ENCODE measurements at places on chromosomes 5 and 9. TPM values are rescaled to one million over a fixed set of nuclear protein-coding genes. Genes with fewer than 3 reads are reported as not detected.

The CIZ1 gene
- total RNA-seq: 226 TPM

- no peak overlapping the region for H3K27ac ChIP-seq
- no peak overlapping the region for H3K4me3 ChIP-seq
- no peaks in the 10 kb centered on the region for H3K4me1 ChIP-seq
- DNase-seq: no peak
Measured at GRCh38 chr9:31210978-31211570, 1173.4 kb upstream of the ACO1 start.

DNA sequence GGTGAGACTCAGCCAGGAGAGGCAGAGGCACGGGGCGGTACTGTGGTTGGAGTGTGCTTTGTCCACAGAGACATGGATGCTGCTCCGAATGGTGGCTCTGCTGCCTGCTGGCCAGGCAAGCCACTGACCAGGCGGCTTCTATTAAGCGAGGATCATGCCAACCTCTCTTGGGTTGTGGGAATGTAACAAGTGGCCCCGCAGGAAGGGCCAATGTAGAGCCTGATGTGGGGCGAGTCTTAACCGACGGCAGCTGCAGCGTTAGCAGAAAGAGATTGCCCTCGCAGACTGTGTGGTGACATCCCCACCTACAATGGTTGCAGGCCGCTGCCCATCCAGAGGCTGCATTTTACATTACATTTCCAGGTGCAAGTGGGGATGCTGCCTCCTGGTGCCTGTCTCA is 46.6 kb upstream of the SLC25A51 start:
- DNase-seq: no peak
- no peaks in the 10 kb centered on the region for H3K36me3 ChIP-seq
- H3K4me1 ChIP-seq: peaks cover 5% of the 10 kb centered on the region
- H3K4me3 ChIP-seq: no peak overlapping the region
- H3K27ac ChIP-seq: no peak overlapping the region

DNA sequence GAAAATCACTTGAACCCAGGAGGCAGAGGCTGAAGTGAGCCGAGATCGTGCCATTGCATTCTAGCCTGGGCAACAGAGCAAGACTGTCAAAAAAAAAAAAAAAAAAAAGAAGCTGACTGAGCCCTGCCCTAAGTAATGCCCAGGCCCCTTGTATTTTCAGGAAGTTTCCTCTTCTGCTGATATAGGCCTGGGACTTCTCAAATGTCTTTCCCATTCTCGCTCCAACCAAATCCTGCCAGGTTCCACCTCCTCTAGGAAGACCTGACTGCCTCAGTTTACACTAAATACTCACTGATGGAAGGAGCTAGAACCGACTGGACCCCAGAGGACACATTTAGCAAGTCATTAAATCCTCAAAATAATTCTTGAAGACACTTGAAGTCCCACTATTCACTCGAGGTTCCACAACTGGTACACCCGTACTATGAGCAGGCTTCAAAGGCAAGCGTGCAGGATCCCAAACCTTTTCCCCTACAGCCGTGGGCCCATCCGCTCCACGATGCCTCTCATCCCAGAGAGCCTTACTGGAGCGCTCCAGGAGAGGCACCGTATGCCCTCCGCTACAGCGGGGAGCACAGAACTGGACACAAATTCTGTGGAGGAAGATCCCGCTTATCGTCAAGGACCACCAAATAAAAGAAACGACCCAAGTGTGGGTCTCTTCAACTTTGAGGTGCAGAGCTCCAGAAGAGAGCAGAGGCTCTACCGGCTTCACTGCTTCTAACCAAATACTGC is 676 bp downstream of the NOL6 start:
- peak overlapping the region; percentile 96 for H3K27ac ChIP-seq
- H3K4me3 ChIP-seq: peak overlapping the region; percentile 100
- peaks cover 10% of the 10 kb centered on the region for H3K36me3 ChIP-seq

- DNase-seq: no peak
- no peaks in the 10 kb centered on the region for H3K36me3 ChIP-seq
- no peaks in the 10 kb centered on the region for H3K27me3 ChIP-seq
- no peak overlapping the region for H3K27ac ChIP-seq
- no peak overlapping the region for H3K4me3 ChIP-seq
Measured at GRCh38 chr5:142178651-142179050, 70.1 kb downstream of the NDFIP1 start.

DNA sequence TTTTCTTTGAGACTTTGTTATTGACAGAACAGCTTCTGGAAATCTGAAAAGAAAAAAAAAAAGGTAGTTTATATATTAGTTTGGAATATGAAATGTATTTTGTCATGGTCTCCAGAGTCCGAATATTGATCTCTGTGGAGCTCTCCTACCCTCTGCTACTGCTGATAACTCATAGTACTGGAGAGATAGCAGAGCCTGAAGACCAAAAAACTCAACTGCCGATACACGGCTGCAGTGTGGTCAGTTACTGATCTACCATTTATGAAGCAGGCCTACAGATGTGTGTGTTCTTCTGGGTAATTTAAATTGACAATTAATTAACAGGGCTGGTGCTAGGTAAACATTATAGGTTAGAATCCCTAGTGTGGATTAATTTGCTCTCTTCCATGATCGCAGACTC is 3.8 kb upstream of the FAM120A start:
- peaks cover 23% of the 10 kb centered on the region for H3K4me1 ChIP-seq
- H3K27me3 ChIP-seq: no peaks in the 10 kb centered on the region
- H3K27ac ChIP-seq: no peak overlapping the region
- peak overlapping the region; percentile 44 for H3K4me3 ChIP-seq

- no peaks in the 10 kb centered on the region for H3K36me3 ChIP-seq
- DNase-seq: no peak
- no peak overlapping the region for H3K4me3 ChIP-seq
- peaks cover 3% of the 10 kb centered on the region for H3K4me1 ChIP-seq
- H3K27me3 ChIP-seq: peaks cover 57% of the 10 kb centered on the region
- H3K27ac ChIP-seq: no peak overlapping the region
Measured at GRCh38 chr9:93180938-93181337, 3.0 kb upstream of the WNK2 start.

DNA sequence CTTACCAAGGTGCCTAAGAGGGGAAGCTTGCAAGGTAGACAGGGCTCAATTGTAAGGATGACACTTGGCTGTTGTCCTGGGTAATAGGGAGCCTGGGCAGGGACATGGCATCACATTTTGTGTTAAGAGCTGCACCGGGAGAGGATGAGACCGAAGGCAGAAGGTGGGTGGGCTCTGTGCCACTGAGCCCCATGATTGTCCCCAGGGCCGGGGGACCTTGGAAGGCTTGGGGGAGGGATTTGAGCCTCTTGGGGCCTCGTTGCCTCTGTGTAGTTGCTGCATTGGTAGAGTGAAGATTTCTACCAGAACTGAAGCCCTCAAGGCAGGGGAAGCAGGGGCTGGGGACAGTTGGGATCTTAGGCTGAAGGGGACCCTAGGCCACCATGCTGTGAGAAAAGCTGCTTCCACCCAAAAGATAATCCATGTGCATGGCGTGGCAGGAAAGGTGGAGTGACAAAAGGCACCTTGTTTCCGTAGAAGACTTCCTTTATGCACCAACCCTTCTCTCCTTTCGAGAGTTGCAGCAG is 11.9 kb downstream of the FGF18 start:
- no peaks in the 10 kb centered on the region for H3K27me3 ChIP-seq
- no peaks in the 10 kb centered on the region for H3K36me3 ChIP-seq
- no peak overlapping the region for H3K4me3 ChIP-seq
- H3K4me1 ChIP-seq: peaks cover 13% of the 10 kb centered on the region
- no peak for DNase-seq

DNA sequence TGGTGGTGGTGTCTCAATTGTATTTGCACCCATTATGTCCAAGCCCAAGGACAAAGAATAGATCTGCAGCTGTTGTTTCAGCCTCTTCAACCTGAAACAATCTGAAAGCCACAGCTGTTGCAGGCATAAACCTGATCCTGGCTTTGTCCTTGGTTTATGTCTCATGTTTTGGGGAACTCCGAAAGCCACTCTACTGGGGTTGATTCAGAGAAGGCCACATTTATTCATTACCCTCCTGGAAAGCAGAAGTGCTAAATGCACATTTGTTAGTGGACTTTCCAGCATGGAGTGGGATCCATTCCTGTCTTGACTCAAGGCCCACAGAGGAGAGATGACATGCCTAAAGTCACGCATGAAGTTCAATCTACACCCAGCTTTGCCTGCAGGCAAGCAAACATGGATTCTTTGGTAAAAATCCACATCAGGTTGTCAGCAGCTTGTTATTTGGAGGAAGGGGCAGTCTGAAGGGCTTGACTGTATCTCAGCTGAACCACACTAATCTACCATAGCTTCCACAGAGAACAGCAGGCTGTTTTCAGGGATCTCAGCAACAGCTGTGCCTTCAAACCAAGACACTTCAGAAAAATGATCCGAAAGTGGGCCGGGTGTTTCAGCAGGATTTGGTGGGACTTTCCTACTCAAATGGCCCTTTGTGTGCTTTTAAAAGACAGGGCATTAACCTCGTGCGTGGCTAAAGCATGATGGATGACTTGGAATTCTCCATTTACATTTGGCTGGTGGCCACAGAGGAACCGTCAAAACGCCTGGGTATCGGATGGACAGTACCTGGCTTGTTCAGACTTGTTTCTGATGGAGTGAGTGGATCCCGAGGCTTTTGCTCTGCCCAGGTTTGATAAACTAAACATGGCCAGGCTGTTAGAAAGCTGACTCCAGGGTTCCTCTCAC is 36.2 kb upstream of the ADAM19 start:
- H3K27me3 ChIP-seq: no peaks in the 10 kb centered on the region
- H3K27ac ChIP-seq: peak overlapping the region; percentile 1
- no peak overlapping the region for H3K4me3 ChIP-seq
- DNase-seq: no peak

GRCh38 chr9:135394131-135394530 is 85.5 kb upstream of the PPP1R26 start:
- H3K4me3 ChIP-seq: no peak overlapping the region
- peaks cover 3% of the 10 kb centered on the region for H3K4me1 ChIP-seq
- no peaks in the 10 kb centered on the region for H3K36me3 ChIP-seq
- no peaks in the 10 kb centered on the region for H3K27me3 ChIP-seq
- no peak for DNase-seq

DNA sequence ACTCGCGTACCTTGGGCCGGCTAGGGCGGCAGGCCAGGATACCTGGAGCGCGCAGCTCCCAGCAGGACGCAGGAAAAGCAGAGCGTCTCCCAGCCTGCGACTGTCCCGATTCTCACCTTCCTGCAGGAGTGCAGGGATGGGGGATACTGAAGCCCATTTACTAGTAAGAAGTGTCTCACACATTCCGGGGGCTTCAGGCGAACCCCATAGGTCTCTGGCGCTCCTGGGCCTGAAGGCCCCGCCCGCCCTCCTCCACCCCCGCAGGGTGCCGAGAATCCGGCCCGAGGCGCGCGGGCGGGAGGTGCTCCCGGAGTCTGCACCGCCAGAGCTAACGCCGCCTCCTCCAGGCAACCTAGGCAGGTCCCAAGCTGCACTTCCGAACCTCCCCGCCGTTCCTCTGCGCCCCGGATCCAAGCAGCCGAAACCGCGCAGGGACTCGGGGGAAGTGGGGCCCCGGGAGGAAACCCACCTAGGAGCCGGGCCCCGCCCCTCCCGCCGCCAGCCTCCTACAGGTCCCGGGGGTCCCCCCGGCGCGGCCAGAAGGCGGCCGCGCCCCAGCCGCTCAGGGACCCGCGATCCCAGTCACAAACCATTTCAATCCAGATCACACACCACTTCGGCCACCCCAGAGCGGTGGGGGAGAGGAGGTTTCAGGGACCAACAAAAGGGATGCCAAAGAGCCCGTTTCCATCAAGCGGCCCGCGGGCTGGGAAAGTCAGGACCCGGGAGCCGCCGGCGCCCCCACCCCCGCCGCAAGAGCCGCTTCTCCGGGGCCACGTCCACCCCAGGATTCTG is 1.2 kb downstream of the ROR2 start:
- H3K27ac ChIP-seq: no peak overlapping the region
- H3K36me3 ChIP-seq: no peaks in the 10 kb centered on the region
- H3K4me3 ChIP-seq: peak overlapping the region; percentile 89
- peaks cover 21% of the 10 kb centered on the region for H3K4me1 ChIP-seq
- peaks cover 50% of the 10 kb centered on the region for H3K27me3 ChIP-seq
- DNase-seq: peak; percentile 45

The CARD6 gene
- not detected for total RNA-seq

- no peak for DNase-seq
- H3K27me3 ChIP-seq: peaks cover 3% of the 10 kb centered on the region
- peaks cover 12% of the 10 kb centered on the region for H3K36me3 ChIP-seq
- no peak overlapping the region for H3K27ac ChIP-seq
Measured at GRCh38 chr9:111662576-111663300, 1.3 kb downstream of the GNG10 start.

GRCh38 chr9:131167146-131167692 is 41.8 kb downstream of the NUP214 start:
- no peaks in the 10 kb centered on the region for H3K4me1 ChIP-seq
- no peak overlapping the region for H3K4me3 ChIP-seq
- no peak for DNase-seq
- peaks cover 12% of the 10 kb centered on the region for H3K36me3 ChIP-seq
- no peaks in the 10 kb centered on the region for H3K27me3 ChIP-seq

GRCh38 chr9:4152876-4153275 is 147.0 kb downstream of the GLIS3 start:
- no peak for DNase-seq
- peaks cover 23% of the 10 kb centered on the region for H3K4me1 ChIP-seq

- H3K4me1 ChIP-seq: no peaks in the 10 kb centered on the region
- no peak overlapping the region for H3K4me3 ChIP-seq
- no peak overlapping the region for H3K27ac ChIP-seq
- DNase-seq: no peak
- H3K27me3 ChIP-seq: no peaks in the 10 kb centered on the region
- H3K36me3 ChIP-seq: no peaks in the 10 kb centered on the region
Measured at GRCh38 chr5:59685793-59686192, 207.7 kb downstream of the PDE4D start.

- no peak overlapping the region for H3K4me3 ChIP-seq
- no peak for DNase-seq
- H3K36me3 ChIP-seq: no peaks in the 10 kb centered on the region
- no peak overlapping the region for H3K27ac ChIP-seq
Measured at GRCh38 chr9:83642793-83643192, 19.9 kb downstream of the IDNK start.

DNA sequence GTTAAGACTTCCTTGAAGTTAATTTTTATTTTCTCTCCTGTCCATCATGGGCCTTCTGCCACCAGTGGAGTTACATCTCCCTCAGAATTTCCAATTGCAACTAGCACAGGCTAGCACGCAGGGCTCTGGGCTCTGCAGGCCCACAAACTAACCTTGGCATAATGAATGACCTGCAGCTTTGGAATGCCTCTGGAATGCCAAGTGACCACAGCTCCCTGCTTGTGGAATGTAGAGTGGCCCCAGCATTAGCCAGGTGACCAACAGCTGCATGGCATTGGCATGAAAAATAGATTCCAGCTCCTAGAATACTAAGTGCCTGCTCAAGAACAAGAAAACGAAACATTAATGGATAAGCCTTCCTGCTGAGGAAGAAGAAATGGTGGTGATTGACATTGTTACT is 726.1 kb downstream of the BRINP1 start:
- DNase-seq: no peak
- H3K4me3 ChIP-seq: no peak overlapping the region
- H3K36me3 ChIP-seq: peaks cover 6% of the 10 kb centered on the region
- no peaks in the 10 kb centered on the region for H3K27me3 ChIP-seq
- H3K27ac ChIP-seq: no peak overlapping the region

DNA sequence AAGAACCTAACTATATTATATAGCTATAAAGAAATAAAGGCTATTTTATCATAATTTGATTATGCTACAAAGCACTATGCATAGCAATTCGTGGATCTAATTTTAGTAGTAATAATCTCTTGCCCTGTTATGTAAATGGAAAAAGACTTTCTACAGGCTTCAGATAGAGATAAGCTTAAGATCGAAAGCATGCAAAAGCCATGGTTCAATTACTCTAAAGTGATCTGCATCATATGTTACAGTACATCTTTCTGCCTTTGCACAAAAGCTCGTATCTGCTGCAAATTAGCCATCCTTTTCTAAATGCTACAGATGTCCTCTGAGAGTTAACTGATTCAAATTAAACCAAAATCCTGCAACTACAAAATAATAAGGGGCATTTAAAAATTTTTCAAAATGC is 234.8 kb upstream of the TMEM161B start:
- H3K4me3 ChIP-seq: no peak overlapping the region
- H3K4me1 ChIP-seq: peaks cover 30% of the 10 kb centered on the region
- DNase-seq: no peak
- no peaks in the 10 kb centered on the region for H3K36me3 ChIP-seq
- no peak overlapping the region for H3K27ac ChIP-seq
